ENCODE measurements at places on chromosomes 2 and 18. TPM values are rescaled to one million over a fixed set of nuclear protein-coding genes. Genes with fewer than 3 reads are reported as not detected.

Gene CYTIP
- total RNA-seq, result 6.4 TPM

Gene MROH2A
- total RNA-seq, result not detected

Gene NAT8
- total RNA-seq, result not detected

Gene PTPRM
- 206 TPM for total RNA-seq

Gene RAD51AP2
- total RNA-seq, result not detected

Gene MRPL30
- 42.7 TPM for total RNA-seq

Gene GPN1
- total RNA-seq, result 26.4 TPM
